ENCODE measurements at places on chromosomes 2 and 18.

GRCh38 chr2:99679518-99679917 lies 189.7 kb upstream of the REV1 start:
- DNase-seq = no peak

DNA sequence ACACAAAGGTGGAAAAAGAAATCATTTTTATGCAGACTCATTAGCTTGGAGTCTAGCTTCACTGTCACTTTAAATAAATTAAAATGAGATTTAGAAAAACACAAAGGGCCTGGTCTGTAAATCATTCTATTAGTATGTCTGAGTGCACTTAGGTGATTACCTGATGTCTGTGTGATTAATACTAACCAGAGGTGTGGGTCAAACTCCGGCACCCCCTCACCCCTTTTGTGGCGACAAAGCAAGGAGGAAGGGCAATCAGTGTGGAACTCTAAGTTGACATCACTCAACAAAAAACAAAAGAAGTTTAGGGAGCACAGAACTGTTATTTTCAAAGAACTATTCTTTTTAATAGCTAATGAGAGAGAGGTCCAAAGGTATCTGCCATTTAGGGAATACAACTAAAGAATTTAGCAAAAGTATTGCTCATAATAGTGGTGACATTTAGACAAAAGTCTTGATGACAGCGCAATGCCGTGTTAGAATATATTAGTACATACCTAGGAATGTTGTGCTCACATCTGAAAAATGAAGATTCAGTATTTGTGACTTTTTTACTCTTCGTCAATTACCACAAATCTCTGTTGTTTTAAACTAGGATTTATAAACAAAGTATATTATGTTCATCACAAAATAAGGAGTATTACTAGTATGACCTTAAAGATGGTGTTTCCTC lies 66.3 kb downstream of the ZEB2 start:
- DNase-seq = no peak

DNA sequence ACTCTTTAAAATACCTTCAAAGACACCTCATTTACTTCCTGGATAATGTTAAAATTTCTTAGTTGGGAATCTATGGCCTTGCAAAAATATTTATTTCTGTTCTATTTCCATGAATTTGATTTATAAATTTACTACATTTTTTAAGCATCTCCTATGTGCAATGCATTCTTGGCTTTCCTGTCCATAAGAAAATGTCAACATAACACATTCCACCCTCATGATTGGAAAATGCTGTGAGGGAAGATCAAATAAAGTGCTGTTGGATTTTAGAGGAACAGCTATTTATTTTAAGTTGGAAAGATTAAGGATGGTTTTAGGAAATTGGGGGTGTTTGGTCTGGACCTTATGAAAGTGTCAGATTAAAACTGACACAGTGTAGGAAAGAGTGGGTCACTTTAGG lies 45.4 kb upstream of the MC4R start:
- DNase-seq = no peak

DNA sequence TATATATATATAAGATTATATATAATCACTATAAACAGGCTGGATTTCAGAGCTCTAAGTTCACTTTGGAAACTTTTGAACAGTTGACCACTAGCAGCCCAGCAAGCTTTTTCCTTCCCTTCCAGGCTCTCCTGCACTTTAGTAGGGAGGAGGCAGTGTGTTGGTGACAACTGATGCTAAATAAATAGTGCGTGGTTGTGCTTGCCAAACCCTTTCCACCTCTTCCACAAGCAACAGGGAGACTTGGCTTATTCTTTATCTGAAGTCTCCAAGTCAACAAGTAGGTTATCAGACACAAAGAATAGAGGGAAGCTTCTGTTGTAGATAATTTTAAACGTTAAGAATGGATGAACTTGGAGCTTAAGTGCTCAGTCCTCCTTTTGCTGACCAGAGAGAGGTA lies 408.2 kb upstream of the HNRNPA3 start:
- DNase-seq = peak; percentile 10

GRCh38 chr2:98347298-98348065 lies 1.2 kb downstream of the CNGA3 start:
- DNase-seq = no peak

- no peak for DNase-seq
Observed at GRCh38 chr18:28854964-28855363, 678.0 kb upstream of the CDH2 start.

DNA sequence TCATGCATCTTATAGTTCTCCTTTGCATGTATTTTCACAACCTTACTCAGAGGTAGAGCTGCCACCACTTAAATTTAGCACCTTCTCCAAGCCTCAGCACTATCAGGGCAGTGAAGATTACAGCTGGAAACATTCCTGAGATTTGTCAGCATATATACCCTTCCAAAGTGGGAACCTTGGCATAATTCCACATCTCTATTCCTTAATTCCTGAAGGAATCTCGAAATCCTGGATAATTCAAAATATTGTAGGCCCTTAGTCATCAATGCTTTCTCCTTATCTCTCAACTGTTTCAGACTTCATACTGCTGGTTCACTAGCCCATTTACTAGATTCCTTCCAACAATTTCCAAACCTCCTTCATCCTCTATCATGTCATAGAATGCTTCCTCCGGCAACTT lies 87.4 kb downstream of the ITSN2 start:
- DNase-seq = no peak

DNA sequence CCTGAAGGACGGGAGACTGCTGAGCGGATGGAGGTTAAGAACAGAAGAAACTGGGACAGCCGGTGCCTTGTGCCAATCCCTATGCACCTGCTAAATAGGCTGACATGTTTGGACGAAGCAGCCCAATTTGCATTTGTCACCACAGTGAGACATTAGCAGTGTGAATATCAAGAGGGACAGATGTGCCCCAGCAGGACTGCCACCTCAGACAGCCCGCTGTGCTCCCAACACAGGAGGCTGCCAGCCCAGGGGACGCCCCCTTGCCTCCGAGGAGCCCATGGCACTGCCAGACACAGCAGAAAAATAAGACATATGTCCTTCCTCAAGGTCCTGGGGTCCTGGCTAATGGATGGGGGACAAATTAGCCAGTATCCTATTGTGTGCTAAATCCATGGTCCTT lies 306.7 kb upstream of the POU3F3 start:
- no peak for DNase-seq

DNA sequence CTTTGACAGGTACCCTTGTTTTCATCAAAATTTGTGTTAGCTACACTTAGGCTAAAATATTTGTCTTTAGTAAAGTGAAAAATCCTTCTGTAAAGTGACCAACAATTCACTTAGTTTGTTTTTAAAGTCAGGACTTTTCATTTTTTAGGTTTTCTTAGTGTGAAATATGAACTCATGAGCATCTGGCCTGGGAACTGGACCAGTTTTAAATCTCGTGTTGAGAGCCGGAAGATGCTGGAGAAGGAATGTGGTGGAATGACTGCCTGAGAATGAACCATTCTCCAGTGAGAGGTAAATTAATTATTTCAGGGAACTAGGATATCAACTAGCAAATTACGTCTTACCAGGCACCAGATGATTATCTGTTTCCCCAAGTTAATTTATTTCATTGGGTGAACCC lies 305.7 kb downstream of the AGPS start:
- DNase-seq = no peak

DNA sequence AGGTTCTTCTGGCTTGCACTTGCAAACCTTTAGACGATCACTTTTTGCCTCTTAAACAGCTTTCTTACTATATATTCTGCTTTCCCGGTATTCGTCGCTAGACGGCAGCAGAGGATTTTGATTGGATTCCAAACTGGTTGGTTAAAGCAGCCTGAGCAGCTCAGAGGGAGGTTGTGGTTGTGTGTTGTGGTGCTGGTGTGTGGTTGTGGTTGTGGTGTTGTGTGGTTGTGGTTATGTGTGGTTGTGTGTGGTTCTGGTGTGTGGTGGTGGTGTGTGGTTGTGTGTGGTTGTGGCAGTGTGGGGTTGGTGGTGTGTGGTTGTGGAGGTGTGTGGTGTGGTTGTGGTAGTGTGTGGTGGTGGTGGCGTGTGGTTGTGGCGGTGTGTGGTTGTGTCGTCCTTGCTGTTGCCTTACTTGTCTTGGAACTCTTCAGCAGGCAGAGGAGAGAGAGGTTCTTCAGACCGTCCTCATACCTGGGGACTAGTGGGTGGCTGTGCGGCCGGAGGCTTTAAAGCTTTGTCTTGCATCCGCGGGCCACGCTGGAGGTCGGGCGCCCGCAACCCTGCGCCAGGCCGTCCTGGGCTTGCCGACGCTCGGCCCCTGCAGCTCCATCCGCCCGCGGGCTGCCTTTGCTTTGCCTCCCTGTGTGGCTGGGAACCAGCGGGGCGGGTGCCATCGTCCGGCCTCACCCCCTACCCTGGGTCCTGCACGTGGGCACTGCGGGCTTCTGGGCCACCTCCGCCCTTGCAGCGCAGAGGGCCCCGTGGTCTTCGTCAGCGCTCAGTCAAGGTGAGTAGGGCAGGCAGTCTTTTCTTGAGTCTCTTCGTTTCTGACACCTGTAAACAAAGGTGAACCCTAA lies 190.8 kb downstream of the ARHGAP28 start:
- peak; percentile 37 for DNase-seq

DNA sequence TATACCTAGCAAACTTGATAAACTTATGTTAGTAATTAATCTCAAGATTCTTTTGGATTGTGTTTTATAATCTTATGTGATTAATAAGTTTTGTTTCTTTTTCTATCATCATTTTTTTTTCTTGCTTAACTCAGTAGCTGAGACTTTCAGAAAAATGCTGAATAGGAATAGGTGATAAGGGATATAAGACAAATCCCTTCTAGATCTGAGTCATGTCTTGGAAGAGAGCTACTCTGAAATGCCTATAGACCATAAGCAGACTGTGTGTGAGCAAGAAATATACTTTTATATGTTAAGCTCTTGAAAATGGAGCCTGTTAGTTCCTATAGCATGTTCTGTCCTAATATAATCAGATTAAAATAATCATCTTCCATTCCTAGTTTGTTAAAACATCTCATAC lies 29.6 kb downstream of the CYBRD1 start:
- no peak for DNase-seq

GRCh38 chr2:216731465-216731864 lies 36.1 kb upstream of the IGFBP5 start:
- DNase-seq = no peak

DNA sequence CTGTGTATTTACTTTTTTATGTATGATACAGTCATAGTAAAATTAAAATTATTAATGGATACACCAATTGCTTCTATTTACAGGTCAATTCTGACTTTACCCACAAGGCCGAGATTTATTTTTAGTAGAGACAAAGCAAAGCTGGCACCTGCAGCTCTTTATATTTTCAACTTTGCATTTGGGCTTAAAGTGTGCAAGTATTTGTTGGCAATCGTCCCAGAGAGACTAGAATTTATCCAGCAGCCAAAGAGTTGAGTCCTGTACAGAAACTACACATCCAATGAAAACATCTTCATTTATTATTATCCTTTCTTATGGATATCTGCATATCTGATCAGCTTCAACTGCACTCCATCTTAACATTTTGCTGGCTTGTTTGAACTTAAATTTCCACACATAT lies 485.6 kb downstream of the SOX11 start:
- DNase-seq = no peak

DNA sequence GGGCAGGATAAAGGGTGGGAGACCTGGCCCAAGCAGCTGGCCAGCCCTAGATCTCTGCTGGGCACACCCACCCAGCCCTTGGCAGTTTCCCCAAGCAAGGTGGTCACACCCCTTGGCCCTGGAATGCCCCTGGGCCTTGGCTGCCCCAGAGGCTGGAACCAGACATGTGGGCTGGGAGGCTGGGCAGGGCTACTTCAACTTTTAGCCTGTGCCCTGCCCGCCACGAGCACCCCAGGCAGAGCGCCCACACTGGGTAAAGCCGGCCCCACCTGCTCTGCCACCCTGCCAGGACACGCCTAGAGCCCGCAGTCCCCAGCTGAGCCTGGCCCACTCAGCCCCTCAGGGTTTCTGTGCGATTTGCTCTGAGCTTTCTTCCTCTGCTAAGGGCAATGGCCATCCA lies 119.7 kb upstream of the SMAD2 start:
- no peak for DNase-seq

- DNase-seq = peak; percentile 82
Observed at GRCh38 chr2:120108049-120108448, 95.2 kb downstream of the EPB41L5 start.

DNA sequence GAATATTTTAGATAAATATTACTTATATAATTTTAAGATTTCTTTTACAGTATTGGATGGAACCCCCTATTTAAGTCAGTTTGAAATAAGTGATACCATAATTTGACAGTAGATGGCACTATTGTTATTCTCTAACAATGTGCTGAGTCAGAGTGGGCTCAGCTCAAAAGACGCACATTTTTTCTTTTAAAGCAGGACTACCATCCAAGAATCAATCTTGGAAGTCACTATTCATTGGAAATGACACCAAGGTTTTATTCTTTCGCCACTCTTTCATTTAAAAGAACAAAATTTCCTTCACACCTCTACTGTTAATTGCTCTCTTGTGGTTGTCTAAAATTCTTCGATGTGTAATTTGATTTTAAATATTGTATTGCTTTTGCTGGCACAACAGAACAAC lies 32.6 kb upstream of the SPAG16 start:
- peak; percentile 27 for DNase-seq

DNA sequence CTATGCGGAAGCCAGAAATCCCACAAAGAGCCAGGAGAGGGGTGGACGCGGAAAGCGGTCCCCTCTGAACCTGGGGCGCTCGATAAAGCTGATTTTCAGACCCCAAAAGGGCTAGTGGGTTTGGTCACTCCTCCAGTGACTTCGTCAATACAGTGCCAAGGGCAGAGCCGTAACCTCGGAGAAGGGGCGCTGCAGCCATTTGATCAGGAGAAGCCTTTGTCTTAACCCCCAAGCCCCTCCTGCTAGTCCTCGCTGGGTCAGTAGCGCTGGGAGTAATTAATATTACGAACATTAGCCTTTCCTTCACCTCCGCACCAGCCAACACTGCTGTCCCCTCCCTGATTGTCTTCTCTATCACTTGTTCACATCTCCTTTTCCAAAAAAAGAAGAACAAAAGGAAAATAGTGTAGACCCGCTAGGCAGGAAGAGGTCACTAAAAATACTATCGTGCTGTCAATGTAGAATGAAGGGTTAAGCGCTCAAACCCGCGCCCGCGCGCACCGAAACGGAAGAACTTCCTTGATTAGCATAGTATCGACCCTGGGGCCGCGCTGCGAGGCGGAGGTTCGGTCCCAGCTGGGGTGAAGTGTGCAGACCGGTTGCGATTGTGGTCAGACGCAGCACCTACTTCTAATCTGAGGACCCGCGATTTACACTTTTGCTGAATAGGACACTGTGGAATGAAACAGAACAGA lies 63.2 kb upstream of the MAPRE2 start:
- DNase-seq = peak; percentile 50

DNA sequence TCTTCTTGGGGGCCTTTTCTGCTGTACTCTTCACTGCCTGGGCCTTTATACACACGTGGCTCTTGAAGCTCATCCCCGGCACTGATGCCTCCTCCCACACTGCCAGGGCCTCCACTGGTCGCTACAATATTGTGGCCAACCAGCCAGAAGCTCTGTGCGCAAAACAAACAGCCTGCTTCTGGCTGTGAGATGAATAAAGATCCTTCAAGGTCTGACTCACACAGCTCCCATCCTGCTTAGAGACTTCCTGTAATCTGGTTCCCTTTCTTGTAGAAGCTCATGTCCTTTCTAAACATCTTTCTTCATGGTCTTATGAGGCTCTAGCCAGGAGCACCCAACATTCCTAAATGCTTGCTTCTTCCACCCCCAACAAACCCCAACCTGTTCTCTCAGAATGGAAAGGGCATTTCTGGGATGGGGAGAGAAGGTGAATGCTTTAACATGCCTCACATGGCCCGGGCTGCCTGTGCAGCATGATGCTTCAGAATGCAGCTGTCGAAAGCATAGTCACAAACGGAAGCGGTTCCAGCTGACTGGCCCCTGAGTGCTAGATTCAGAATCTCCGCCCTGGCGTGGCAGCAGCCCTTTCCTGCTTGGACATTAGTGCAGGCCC lies 24.6 kb downstream of the NRP2 start:
- DNase-seq = no peak

GRCh38 chr18:37516361-37516853 lies 49.2 kb downstream of the CELF4 start:
- no peak for DNase-seq

Measured in NCI-H2029 (cell line).